ENCODE measurements at places on chromosomes 1 and 21.

- H3K4me3 ChIP-seq: no peak overlapping the region
- DNase-seq: no peak
- no peak overlapping the region for H3K27ac ChIP-seq
Observed at GRCh38 chr1:247386217-247386616, 29.8 kb upstream of the NLRP3 start.

DNA sequence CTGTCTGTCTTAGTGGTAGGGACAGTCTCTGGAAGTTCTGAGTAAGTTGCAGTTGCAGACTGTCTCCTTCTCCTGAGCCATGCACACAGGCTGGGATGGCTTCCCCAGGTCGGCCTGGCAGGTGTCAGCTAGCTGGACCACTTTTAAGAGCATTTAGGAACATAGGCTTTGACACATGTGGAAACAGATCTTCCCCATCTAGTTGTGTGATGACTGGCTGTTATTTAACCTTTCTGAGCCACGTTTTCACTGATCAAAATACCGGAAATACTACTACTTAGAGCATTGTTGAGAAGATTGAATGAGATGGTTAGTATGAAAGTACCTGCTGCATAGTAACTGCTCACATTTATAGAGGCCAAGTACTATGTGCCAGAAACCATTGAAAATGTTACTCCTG, 6.2 kb upstream of the MAPKAPK2 start:
- H3K4me3 ChIP-seq: no peak overlapping the region
- no peak for DNase-seq
- H3K27me3 ChIP-seq: no peaks in the 10 kb centered on the region
- H3K4me1 ChIP-seq: peaks cover 11% of the 10 kb centered on the region
- H3K27ac ChIP-seq: no peak overlapping the region

GRCh38 chr21:28899220-28899619, 93.5 kb downstream of the LTN1 start:
- no peaks in the 10 kb centered on the region for H3K4me1 ChIP-seq
- H3K36me3 ChIP-seq: no peaks in the 10 kb centered on the region
- H3K4me3 ChIP-seq: no peak overlapping the region
- no peaks in the 10 kb centered on the region for H3K27me3 ChIP-seq

DNA sequence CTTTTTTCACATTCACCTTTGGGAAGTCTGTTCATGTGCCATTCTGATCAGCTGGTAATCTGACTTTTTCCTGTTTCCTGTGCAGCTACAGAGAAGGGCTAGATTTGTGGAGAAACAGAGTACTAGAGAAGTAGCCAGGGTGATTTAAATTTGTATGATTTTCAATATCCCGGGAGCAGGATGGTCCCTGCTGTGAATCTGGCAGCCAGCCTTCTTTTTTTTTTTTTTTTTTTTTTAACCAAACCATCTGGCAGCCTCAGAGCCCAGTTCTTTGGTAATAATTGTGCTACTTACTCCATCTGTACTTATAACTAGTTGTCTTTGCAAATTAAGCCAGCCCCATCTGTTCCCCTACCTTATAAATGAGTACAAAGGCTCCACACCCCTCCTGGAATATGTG, 248.6 kb upstream of the DEPDC1 start:
- H3K27me3 ChIP-seq: no peaks in the 10 kb centered on the region
- DNase-seq: no peak
- no peaks in the 10 kb centered on the region for H3K36me3 ChIP-seq
- no peak overlapping the region for H3K27ac ChIP-seq

- peak overlapping the region; percentile 53 for H3K4me3 ChIP-seq
- H3K27ac ChIP-seq: no peak overlapping the region
- H3K27me3 ChIP-seq: no peaks in the 10 kb centered on the region
- H3K4me1 ChIP-seq: peaks cover 20% of the 10 kb centered on the region
Observed at GRCh38 chr1:192809307-192810252, 741 bp downstream of the RGS2 start.

- no peaks in the 10 kb centered on the region for H3K4me1 ChIP-seq
- H3K27me3 ChIP-seq: no peaks in the 10 kb centered on the region
- H3K27ac ChIP-seq: no peak overlapping the region
- H3K4me3 ChIP-seq: no peak overlapping the region
Observed at GRCh38 chr1:242556276-242556675, 31.8 kb upstream of the PLD5 start.

GRCh38 chr1:59401581-59401980, 104.7 kb downstream of the FGGY start:
- no peaks in the 10 kb centered on the region for H3K36me3 ChIP-seq
- H3K4me1 ChIP-seq: no peaks in the 10 kb centered on the region
- no peaks in the 10 kb centered on the region for H3K27me3 ChIP-seq
- no peak overlapping the region for H3K27ac ChIP-seq
- no peak overlapping the region for H3K4me3 ChIP-seq

GRCh38 chr1:228150120-228150460, 360 bp downstream of the GJC2 start:
- H3K4me3 ChIP-seq: peak overlapping the region; percentile 32
- H3K4me1 ChIP-seq: peaks cover 12% of the 10 kb centered on the region
- peaks cover 7% of the 10 kb centered on the region for H3K36me3 ChIP-seq
- H3K27ac ChIP-seq: peak overlapping the region; percentile 83
- DNase-seq: no peak

DNA sequence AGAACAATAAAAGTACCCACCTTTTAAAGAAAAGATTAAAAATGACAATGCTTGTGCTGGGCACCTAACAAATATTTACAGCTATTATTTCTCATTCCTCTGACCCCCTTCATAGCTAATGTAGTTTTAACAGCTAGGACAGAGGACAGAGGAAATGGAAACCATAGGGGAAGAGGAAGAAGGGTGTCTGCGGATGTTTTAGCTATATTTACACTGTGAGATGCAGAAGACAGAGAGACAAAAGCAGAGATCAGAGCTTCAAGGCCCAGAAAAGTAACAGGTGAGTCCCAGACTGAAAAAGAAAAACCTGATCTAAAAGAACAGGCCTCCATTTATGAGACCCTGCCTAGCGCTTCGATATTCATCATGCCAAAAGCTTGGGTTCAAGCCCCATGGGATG, 72.0 kb downstream of the ZNF281 start:
- no peak for DNase-seq
- H3K36me3 ChIP-seq: no peaks in the 10 kb centered on the region
- peaks cover 32% of the 10 kb centered on the region for H3K4me1 ChIP-seq
- H3K27me3 ChIP-seq: no peaks in the 10 kb centered on the region

DNA sequence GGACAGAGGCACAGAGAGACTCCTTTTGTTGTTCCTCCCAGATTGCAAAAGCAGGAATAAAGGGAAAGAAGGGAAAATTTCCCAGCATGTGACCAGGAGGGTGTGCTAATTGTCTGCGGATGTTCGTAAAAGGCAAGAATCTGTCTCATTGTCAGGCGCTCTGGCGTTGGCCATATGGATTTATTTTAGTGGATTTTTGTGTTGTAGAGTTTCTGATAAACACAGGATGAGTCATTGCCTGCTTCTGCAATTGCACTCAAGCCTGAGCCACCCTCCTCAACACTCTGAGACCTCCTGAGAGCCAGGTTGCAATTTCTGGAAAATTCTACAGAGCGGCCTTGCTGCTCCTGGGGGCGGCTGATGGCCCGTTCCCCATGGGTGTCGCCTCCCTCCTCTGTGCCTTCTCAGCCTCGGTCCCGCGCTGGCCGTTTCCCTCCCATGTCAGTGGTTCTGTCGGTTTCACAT, 227.7 kb downstream of the KAZN start:
- DNase-seq: no peak
- H3K4me1 ChIP-seq: no peaks in the 10 kb centered on the region
- no peak overlapping the region for H3K4me3 ChIP-seq

DNA sequence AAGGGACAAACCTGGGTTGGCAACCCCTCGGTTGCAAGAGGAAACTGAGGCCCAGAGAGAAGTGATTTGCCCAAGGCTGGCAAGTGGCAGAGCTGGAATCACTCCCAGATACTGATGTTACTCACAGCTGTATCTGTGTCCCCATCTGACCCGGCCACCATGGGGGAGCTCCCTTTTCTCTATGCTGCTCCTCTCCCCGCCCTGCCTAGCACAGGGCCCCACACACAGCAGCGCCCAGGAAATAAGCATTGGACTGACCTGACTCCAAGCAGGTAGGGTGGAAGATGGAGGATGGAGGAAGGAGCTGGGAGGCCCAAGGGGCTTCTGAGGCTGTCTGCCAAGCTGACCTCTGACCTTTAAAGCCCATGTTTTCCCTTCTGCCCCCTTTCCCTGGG, 3.0 kb upstream of the FBLIM1 start:
- H3K27ac ChIP-seq: peak overlapping the region; percentile 94

DNA sequence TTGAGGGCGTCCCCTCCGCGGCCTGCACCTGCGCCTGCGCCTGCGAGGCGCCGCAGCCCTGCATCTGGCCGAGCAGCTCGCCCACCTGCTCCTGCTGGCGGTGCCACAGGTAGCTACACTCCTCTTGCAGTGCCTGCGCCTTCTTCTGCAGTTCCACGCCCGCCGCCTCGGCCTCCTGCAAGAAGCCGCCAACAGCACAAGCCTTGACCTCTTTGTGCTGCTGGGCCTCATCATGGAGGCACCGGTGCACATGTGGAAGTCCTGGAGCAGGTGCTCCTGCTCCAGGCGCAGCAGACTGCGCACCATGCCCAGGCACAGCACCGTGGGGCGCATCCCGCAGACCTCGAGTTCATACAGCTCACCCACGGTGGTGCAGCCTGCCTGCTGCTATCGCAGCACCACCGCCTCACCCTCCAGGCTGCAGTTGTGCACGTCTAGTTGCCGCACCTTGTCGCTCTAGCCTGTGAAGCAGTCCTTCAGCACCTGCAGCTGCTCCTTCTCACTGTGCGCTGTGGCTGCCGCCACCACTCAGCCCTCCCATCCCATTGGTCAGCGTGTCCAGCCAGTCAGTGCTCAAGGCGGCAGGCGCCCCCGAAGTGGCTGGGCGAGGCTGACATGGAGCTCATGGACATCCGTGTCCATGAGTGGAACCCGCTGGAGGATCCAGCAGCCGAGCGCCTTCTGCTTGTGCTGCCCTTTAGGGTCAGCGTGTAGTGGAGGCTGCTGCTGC, 12.2 kb upstream of the CD2 start:
- no peak for DNase-seq
- H3K27ac ChIP-seq: no peak overlapping the region
- H3K36me3 ChIP-seq: no peaks in the 10 kb centered on the region
- H3K27me3 ChIP-seq: no peaks in the 10 kb centered on the region
- no peaks in the 10 kb centered on the region for H3K4me1 ChIP-seq

DNA sequence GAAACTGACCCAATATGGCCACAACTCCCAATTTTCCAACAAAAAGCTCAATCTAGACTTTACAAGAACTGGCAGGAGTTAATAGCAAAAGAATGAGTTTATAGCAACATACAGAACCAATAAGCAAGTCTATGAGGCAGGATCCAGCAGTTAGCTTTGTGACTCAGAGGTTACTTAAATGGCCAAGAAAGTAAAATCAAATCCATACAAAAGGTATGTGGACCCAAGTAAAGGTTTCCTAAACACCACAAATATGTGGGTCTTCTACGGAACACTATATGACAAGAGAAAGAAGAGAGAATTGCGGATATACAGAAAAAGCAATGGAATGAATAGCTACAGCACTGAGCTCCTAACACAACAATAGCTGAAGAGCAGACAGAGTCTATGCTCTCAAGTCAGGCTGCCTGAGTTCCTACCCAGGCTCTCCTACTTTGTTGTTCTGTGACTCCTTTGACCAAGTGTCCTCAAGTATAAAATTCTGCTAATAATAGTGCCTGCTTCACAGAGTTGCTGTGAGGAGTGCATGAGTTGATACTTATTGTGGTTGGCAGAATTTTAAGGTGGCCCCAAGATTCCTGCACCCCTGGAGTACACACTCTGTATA, 204.3 kb downstream of the SMYD3 start:
- no peak overlapping the region for H3K27ac ChIP-seq
- H3K4me3 ChIP-seq: no peak overlapping the region
- H3K36me3 ChIP-seq: no peaks in the 10 kb centered on the region
- DNase-seq: no peak
- no peaks in the 10 kb centered on the region for H3K27me3 ChIP-seq
- peaks cover 2% of the 10 kb centered on the region for H3K4me1 ChIP-seq

- no peaks in the 10 kb centered on the region for H3K27me3 ChIP-seq
- DNase-seq: no peak
- no peaks in the 10 kb centered on the region for H3K36me3 ChIP-seq
- no peak overlapping the region for H3K4me3 ChIP-seq
- no peaks in the 10 kb centered on the region for H3K4me1 ChIP-seq
Observed at GRCh38 chr1:184860535-184860934, 105.9 kb upstream of the EDEM3 start.

GRCh38 chr21:41196993-41197392, 29.0 kb downstream of the BACE2 start:
- no peak overlapping the region for H3K27ac ChIP-seq
- no peaks in the 10 kb centered on the region for H3K4me1 ChIP-seq
- no peaks in the 10 kb centered on the region for H3K36me3 ChIP-seq
- no peak overlapping the region for H3K4me3 ChIP-seq

DNA sequence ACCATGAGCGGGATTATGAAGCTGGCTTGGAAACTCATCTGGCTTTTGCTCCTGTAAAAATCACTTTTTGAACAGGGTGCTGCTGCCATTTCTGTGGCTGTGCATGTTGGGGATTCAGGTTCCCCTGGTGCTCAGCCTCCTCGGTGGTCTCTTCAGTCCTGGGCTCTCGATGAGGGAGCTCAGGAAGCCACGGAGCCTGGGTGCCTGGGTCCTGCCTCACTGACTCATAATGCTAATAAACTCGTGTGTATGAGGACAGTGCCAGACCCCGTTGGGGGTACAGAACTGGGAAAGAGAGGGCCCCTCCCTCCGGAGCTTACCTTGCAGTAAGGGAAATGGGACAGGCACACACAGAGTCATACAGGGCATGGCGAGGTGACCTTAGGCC, 5.8 kb downstream of the COQ8A start:
- no peaks in the 10 kb centered on the region for H3K27me3 ChIP-seq
- no peak overlapping the region for H3K4me3 ChIP-seq
- H3K27ac ChIP-seq: no peak overlapping the region
- DNase-seq: no peak
- H3K36me3 ChIP-seq: no peaks in the 10 kb centered on the region
- H3K4me1 ChIP-seq: no peaks in the 10 kb centered on the region

GRCh38 chr1:87144981-87145380, 183.7 kb upstream of the LMO4 start:
- H3K4me1 ChIP-seq: peaks cover 15% of the 10 kb centered on the region
- H3K36me3 ChIP-seq: no peaks in the 10 kb centered on the region
- H3K27me3 ChIP-seq: no peaks in the 10 kb centered on the region
- no peak overlapping the region for H3K27ac ChIP-seq
- no peak overlapping the region for H3K4me3 ChIP-seq

DNA sequence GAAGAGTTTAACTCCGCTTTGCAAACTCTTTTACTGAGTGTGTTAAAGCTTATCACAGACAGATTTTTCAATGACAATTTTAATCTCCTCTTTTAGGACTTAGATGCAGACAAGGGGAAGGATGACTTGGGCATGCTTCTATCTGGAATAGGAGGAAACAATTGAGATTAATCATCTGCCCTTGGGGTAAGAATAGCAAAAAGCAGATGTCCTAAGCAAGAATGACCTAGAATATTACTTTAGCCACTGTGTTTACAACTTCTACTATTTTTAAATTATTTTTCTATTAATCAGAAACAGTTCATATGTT, 569.0 kb upstream of the ADGRL2 start:
- H3K27ac ChIP-seq: no peak overlapping the region
- no peaks in the 10 kb centered on the region for H3K4me1 ChIP-seq
- no peaks in the 10 kb centered on the region for H3K36me3 ChIP-seq
- no peaks in the 10 kb centered on the region for H3K27me3 ChIP-seq

GRCh38 chr1:59504276-59504675, 207.4 kb downstream of the FGGY start:
- peaks cover 28% of the 10 kb centered on the region for H3K4me1 ChIP-seq
- no peaks in the 10 kb centered on the region for H3K36me3 ChIP-seq
- H3K27ac ChIP-seq: no peak overlapping the region
- no peak for DNase-seq

Measured in RWPE2 (cell line).